ENCODE measurements at places on chromosomes 6 and 20.

DNA sequence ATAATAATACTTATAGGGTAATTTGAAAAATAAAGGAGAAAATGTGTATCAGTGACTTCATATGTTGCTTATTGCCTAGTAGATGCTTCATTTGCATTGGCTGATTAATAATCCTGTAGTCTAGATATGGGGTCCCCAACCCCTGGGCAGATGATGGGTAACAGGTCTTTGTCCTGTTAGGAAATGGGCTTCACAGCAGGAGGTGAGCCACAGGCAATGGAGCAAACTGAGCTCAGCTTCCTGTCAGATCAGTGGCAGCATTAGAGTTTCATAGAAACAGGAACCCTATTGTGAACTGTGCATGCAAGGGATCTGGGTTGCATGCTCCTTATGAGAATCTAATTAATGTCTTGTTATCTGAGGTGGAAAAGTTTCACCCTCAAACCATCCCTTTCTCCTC, 1049.5 kb upstream of the EPHA7 start:
- no peak for DNase-seq

DNA sequence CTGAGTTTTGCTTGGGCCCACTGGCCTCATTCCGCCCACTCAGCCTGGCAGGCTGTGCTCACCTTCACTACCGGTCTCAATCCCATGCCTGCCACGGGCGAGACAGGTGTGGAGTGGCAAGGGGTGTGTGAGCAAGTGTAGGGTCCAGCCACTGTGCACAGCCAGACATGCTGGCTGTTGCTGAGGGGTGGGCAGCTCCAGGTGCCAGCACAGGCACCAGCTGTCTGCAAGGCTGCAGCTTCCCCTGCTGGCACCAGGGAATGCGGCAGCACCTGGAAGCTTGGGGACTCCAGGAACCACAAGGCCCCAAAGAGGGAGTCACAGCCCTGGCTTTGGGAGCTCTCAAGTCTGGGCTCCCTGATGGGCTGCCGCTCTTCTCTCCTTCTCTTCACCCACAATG, 372.7 kb downstream of the CBLN4 start:
- DNase-seq: no peak

DNA sequence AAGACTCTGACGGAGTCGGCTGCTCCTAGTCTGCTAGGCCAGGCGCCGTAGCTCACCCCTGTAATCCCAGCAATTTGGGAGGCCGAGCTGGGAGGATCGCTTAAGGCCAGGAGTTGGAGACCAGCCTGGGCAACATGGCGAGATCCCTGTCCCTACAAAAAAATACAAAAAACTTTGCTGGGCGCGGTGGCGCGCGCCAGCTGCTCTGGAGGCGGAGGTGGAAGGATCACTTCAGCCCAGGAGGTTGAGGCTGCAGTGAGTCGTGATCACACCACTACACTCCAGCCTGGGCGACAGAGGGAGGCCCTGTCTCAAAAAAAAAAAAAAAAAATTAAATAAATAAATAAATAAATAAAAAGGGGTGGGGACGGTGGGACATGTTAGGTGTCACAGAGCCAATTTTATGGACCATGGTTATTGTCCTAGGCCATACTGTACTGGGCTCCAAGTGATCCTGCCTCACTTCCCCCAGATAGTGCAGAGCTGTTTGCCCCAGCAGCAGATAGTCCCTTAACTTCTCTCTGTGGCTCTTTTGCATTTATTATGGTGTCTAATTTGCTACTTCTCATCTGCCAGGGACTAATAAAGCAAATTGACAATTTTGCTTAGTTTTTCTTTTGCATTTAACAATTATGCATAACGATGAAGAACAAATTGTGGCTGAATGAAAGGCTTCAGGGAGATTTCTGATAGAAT, 5.2 kb downstream of the PI16 start:
- no peak for DNase-seq

- DNase-seq: no peak
These were observed 6.0 kb downstream of the NOX3 start for GRCh38 chr6:155449450-155450239.

DNA sequence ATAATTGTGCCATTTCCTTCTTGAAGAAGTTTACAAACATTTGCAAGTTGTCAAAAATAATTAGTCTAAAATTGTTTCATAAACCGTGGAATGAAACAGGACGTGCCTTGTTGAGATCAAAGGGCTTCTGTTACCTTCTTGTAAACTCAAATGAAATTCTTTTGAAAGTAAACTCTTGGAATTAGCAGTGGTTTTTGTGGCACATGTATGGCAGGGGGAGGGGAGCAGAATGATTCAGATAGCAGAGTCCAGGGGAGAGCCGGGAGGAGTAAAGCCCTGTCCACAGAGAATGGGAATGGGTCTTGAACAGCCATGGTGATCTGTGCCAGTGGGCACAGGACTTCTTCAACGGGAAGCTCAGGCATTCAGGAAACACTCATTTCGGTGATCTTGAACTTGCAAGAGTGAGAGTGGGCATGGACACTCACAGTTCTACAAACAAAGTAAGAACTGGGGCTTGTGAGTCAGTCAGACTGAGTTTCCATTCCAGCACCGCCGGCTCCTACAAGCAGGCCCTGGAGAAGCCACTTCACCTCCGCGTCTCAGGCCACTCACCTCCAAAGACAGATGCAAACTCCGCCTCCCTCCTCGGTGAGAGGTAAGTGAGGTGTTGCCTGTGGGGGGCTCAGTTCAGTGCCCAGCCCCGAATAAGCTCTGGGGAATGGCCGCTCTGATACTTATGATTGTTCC, 143.1 kb downstream of the CDH26 start:
- DNase-seq: no peak

GRCh38 chr20:61497029-61497627, 245.1 kb downstream of the CDH4 start:
- DNase-seq: no peak

- no peak for DNase-seq
These were observed 4.0 kb downstream of the MAP3K5 start for GRCh38 chr6:136788069-136788902.

GRCh38 chr6:150395388-150396009, 26.7 kb downstream of the IYD start:
- DNase-seq: peak; percentile 55

Measured in GM13977 (cell line).